ENCODE measurements at places on chromosomes 2 and 18.
A peak's percentile ranks its signal among the peaks of the same experiment; 100 is the strongest.

DNA sequence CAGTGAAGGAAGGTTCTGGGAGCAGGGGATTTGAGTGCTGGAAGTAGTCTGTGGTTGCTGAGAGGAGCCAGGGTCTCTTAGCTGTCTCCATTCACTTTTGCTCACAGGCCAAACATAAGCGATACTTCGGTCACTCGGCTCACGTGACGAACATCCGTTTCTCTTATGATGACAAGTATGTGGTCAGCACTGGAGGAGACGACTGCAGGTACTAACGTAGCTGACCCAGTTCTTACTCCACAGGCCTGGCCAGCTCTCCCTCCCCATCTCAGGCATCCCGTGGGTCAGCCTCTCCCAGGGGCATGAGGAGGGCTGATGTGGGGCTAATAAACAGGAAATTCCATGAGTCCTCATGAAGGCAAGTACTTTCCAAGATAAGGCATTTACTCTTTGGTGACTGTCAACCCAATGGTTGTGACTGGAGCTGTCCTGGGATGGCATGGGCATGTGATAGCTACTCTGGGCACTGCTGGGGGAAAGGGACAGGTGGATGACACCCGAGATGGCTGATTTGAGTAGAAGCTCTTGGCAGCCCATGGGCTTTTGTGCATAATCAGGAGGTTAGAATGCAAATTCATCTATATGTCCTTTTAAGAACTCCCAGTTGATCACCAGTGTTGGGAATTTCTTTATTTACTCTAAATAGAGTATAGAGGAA, 81.6 kb downstream of the RTN4 start:
- no peak for DNase-seq

DNA sequence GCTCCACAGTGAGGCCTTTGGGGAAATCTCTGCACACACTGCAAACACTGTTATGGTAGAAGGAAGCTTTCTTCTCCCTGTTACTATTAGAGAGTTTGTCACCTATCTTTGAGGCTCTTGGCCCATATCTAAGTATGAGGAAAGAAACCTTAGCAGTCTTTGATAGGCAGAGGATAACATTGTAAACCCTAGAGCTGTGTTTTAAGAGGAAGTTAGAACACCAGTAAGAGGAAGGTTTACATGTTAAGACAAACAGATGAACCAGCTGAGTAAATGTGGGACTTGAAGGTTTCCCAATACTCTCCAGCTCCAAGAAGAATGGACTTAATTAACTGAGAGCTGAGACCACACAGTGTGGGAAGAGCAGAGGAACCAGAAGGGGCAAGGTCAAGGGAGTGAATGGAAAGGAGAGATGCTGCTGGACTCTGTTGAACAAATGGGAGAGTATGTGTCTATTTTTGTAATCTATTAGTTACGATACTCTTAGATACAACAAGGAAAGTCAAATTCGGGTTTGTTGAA, 257.0 kb downstream of the DPP10 start:
- no peak for DNase-seq

- no peak for DNase-seq
Measured at GRCh38 chr18:62558015-62558663, 35.3 kb downstream of the ZCCHC2 start.

DNA sequence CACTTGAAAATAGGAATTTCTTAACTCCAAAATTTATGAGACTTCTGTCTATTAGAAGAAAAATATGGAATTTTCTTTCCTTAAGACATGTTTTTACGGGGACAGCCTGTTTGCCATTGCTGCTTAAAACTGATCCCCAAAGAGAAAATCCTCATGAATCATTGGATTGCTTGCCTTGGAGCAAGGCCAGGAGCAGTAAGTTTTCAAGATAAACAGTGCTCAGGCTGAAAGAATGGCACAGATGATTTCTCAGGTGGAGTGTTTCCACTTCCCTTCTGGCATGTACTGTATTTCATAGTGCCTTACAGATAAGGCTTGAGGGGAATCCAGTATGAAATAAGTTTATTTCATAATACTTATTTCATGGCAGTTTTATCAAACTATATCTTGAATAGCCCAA, 74.3 kb upstream of the MMADHC start:
- peak; percentile 16 for DNase-seq

Measured in NCI-H345 (cell line).